ENCODE measurements at places on chromosomes 3 and 15. TPM values are rescaled to one million over a fixed set of nuclear protein-coding genes. Genes with fewer than 3 reads are reported as not detected.

Gene CILP
- total RNA-seq, result not detected

Gene GRM2
- total RNA-seq, result 0.32 TPM

Gene HTR3D
- total RNA-seq, result not detected

Gene GFM1
- 44.2 TPM for total RNA-seq

Gene PPP2R3A
- total RNA-seq, result 19.2 TPM

Gene GMPPB
- total RNA-seq, result 27.3 TPM

Gene APPL1
- total RNA-seq, result 38.9 TPM

Gene FBLN2
- total RNA-seq, result 251 TPM

Gene BDH1
- total RNA-seq, result 9.8 TPM
